ENCODE measurements at places on chromosomes 5 and 9.

GRCh38 chr5:3853362-3853761, 257.7 kb downstream of the IRX1 start:
- no peak for DNase-seq

DNA sequence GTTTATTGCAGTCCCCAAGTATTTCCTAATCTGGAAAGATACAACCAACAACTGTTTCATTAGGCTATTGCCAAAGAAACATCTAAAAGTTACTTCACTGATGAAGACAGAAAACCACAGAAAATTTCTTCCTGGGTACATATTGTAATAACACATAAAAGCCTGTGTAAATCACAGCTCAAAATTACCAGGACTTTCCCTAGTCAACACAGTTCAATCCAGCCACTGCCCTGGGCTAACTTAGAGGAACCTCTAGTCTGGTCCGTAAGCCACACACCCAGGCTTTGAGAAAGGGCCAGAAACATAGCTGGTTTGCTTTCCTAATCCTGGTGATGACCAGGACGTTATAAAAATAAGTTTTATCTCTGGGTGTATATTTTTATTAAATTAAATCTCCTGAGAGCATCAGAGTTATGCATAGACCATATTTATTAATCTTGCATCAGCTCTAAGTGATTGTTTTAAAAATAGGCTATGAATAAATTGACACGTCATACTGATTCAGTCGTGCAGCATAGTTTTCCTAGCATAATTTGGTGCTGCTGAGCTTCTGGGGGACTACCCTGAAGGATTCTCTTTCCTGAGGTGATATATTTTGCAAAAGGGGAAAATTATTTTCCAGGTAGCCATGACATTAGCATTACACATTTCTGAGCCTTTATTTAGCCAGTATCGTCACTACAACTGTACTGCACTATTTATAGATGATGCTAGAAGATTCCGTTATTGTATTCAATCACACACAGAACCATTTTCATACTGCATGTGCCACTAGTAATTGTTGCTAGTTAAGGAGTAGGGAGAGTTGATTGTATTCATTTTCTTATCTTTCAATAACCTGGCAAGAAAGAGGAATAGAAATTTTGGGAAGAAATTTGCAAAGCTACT, 12.6 kb upstream of the MUSK start:
- no peak for DNase-seq

DNA sequence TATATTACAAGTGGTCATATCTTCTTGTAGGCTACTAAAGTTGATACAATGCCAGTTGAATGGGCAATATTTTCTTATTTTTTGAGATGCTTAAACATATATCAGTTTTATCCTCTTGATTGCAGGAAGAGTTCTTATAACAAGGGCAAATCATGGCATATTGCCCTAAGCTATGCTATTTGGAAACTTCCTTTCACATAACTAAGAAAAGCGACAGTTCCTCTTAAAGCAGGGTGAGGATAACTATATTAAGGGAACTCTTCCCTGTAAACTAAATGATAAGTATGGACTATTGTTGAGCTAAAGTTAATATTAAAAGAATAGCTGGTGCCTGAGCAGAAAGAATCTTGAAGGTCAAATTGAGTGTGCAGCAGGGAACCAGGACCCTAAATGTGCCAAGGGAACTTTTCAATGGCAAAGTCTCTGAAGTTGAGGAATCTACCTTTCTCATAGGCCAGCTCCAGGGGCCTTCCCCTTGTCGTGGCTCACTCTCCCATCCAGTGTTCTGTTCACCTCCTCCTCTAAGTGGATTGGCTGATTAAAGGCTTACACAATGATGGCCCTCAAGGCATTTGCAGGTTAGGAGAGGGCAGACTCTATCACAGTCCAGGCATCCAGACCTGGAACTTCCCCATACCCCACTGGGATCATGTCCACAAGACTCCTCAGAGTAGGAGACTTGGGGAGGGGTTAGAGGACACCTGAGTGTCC, 26.8 kb downstream of the FYB1 start:
- no peak for DNase-seq

DNA sequence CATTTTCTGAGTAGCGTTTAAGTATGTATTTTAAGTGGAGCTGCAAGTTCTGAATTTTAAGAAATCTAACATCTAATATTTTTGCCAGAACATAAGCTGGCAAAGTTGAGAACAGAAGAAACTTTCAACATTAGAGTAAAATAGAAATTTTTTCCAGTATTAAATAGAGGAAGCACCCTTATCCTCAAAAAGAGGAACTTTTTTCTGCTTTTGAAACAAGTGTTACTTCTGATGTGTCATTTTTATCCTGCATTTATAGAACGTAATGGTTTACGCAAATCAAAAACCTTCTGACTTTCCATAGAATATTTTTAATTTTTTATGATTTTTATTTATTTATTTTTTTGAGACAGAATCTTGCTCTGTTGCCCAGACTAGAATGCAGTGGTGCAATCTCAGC, 21.8 kb downstream of the ZBED3 start:
- no peak for DNase-seq

GRCh38 chr9:108515856-108516255, 339.9 kb downstream of the ACTL7B start:
- no peak for DNase-seq

DNA sequence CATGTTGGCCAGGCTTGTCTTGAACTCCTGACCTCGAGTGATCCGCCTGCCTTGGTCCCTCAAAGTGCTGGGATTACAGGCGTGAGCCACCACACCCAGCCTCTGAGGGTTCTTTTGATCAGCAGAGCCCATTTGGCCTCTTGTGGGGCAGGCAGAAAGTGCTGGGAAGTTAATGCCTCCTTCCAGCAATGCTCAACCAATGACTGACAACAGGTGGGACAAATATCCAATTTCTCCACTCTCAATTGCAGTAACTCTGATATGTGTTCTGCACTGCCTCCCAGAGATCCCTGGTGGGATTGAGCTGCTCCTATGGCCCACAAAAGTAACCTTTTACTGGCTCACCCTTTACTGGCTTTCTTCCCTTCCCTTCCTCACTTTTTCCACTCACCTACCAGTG, 79.9 kb upstream of the APC start:
- no peak for DNase-seq

DNA sequence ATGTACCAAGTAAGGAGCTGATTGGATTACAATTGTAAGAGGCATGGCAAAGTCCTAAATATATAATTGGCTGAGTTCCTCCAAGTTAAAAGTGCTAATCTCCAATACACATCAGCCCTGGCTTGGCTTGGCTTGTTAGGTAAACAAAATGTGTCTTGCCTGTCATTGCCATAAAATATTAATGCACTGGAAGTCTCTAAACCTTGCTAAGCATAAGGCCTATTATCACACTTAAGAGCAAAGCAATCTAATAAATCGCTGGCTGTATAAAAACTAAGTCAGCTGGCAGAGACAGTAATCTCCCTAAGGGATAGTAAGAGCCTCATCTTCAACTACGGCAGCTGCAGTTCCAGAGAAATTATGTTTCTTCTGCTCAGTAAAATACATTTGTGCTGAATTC, 418.6 kb upstream of the GRAMD2B start:
- DNase-seq, result no peak

- DNase-seq, result no peak
These were observed 129.9 kb downstream of the SGCD start for GRCh38 chr5:156456857-156457256.

DNA sequence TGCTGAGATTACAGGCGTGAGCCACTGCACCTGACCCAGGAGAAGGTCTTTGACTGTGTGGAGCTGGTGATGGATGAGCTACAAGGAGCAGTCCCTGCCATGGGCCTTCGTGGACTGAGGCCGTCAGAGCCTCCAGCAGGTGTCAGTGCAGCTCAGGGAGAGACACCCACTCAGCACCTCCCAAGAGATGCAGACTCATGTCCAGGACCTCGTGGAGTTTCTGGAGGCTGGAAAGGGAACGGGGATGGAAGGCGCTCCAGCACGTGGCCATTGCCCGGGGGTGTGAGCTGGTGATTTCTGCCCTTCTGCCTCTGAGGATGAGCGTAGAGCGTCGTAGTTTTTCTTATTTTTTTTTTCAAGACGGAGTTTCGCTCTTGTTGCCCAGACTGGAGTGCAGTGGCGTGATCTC, 9.5 kb downstream of the TOR4A start:
- no peak for DNase-seq

DNA sequence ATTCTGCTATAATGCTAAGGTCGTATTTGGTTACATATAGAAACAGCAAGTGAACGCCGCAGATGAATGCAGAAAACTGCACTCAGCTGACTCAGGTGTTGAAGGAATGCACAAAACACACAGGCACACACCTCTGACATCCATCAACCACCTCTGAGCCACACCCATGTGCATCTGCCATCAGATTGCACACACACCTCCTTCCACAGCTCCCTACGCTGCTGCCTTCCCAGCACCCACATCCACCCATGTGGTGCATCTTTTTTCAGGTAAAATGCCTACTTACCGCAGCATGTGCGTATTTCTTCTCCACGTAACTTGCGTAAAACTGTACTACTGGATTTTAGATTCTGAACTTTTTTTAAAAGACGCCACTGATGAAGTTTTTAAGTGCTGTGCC, 7.1 kb downstream of the STK10 start:
- DNase-seq, result no peak

- no peak for DNase-seq
These were observed 248.2 kb downstream of the EBF1 start for GRCh38 chr5:158851488-158851887.

DNA sequence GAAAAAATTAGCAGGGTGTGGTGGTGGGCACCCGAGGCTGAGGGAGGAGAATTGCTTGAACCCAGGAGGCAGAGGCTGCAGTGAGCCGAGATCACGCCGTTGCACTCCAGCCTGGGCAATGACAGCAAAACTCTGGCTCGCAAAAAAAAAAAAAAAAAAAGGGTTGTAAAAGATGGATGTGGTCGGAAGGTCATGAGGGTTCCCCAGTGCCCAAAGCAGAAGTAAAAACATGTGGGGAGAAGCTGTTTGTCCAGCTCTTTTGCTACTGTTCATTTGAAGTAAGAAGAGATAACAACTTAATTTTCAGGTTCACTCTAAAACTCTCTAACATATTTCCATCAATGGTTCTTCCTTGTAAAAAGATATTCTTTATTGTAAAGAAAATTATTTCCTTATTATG, 57.1 kb upstream of the GOLPH3 start:
- DNase-seq, result no peak

- DNase-seq, result no peak
These were observed 44.3 kb downstream of the SLC6A3 start for GRCh38 chr5:1400936-1401335.

DNA sequence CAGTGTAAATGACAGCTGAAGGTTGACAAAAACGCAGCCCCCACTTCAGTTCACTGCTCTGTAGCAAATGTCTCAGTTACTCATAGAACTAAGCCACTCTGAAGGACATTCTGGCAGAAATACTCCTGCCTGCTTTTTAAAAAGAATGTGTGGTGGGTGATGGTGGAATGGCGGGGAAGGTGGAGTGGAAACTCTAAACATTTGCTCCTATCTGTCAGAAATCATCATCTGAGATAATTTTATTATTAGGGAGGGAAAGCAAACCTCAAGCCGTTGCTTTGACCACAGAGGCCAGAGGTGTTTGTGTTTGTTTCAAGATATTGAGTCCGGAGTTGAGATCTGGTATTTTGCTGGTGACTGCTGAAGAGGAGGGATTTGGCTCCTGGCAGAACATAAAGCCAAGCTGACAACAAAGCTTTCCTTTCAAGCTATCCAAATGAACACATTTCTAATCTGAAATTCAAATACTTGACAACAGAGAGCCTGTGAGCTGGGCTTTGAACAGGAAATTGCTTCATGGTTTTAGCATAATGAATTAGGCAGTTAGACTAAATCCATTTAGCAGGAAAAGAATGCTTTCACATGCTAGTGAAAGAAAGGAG, 362.7 kb downstream of the CSNK1G3 start:
- no peak for DNase-seq

- DNase-seq, result no peak
These were observed 17.6 kb downstream of the ALDH7A1 start for GRCh38 chr5:126577415-126577814.

DNA sequence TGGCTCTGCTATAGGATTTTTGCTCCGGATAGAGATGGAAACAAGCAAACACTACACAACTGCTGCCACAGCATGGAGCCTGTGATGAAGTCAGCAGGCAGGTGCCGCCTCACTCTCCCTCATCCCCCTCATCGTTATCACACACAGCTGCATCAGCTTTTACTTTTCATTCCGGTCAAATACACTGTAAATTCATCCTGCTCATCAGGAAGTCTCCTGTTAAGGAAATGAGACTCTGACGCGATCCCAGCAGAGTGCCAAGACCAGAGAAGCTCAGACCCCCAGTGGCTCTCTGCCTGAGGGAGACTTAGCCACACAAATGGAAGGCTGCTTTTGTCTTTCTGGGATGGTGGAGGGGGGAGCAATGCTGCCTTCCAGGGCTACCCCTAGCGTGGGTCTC, 270.2 kb downstream of the ELAVL2 start:
- DNase-seq, result no peak

GRCh38 chr9:127876764-127877562, 512 bp downstream of the AK1 start:
- DNase-seq, result no peak

DNA sequence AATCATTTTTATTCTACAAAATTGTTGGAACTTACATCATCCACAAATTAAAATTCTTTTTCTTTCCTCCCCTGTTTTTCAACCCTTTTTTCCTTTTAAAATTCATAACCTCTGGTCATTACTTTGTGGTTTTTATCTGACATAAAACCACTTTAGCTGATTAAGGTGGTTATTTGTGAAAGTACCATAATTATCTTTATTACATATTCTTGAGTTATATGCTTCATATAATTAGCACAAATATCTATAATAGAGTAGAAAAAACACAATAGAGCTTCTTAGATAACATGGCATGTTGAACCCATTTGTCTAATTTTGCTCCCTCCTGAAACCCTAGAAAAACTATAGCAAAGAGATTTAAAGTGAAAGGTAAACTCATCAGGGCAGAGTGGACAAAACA, 22.9 kb upstream of the PPIC start:
- no peak for DNase-seq

GRCh38 chr5:167241436-167242067, 1049.9 kb upstream of the WWC1 start:
- DNase-seq, result no peak

DNA sequence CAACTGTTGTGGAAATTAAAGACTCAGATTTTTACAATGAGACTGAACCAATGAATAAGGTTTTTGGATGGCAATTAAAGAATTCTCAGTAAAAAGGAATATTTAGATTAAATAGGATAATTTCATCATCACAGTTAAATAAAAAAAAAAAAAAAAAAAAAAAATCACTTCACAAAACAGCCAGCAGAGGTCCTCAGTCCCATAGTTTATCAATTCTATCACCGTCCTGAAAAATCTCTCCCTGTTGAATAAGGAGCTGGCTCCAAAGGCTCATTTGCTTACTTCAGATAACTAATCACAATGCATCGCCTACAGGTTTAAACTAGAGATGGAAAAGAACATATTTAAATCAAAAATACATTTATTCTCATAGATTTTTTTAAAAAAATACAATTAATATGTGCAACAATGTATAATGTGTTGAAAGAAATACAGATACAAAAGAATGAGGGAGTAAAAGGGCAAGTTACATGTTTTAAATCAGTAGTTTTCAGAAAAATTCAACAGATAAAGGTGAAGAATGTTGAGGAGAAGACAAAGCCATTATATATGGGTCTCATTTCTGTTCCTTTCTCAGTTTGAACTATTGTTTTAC, 175.8 kb upstream of the CHD1 start:
- DNase-seq, result no peak

- no peak for DNase-seq
These were observed 449.3 kb downstream of the PRR16 start for GRCh38 chr5:120913396-120913795.

All from stimulated activated CD4-positive, alpha-beta T cell treated with anti-CD3 and anti-CD28 coated beads, Interleukin-1b, Interleukin-23, amount 100 ng/mL, for 48 hours (primary cell).